ENCODE measurements at places on chromosomes 16 and 17.

DNA sequence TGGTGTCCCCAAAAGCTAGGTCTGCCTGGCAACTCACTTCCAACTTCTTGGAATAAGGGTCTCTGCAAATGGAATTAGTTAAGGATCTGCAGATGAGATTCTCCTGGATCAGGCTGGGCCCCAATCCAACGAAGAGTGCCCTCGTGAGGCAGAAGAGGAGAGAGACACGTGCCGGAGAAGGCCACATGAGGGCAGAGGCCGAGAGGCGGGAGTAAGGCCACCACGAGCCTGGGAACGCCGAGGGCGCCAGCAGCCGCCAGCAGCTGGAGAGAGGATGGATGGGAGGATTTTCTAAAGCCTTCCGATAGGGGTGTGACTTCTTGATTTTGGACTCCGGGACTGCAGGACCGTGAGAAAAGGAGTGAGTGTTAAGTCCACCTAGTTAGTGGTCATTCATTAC is 76.3 kb downstream of the JPH3 start:
- no peak for DNase-seq

GRCh38 chr17:68200689-68201417 is 47.0 kb upstream of the AMZ2 start:
- peak; percentile 80 for DNase-seq

DNA sequence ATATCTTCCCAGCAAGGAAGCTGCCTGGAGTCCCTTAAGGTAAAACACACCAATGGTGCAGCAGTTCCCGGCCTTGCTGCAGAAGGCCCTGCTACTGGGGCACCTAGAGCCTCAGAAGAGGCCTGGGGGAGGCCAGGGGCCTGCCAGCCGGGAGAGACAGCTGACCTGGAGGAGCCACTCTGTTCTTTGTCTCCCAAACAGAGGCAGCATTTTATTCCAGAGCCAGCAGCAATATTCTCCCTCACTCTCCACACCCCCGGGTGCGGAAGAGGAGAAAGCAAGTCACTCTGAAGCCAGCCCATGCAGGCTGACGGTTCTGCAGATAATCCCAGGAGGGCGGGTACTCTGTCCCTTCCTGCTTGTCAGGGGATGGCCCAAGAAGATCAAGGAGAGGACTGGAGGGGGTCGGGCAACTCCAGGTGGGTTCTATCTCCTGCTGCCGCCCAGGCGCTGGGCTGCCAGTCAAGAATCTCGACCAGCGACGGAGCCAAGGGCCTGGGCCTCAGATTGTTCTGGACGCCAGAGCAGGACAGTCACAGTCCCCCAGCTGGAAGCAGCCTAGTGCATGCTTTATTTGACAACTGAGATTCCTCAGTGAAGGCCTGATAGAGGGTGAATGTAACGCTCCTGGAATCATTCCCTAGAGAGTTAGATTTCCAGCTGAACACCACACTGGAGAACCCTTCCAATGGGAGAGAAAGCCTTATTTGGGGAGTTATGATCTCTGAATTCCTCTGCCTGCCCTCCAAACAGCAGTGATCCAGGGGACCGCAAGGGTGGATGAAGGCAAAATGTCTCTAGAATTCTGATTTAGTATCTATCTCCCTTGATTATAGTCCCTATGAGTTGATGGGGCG is 1.1 kb upstream of the KIFC3 start:
- DNase-seq: no peak

DNA sequence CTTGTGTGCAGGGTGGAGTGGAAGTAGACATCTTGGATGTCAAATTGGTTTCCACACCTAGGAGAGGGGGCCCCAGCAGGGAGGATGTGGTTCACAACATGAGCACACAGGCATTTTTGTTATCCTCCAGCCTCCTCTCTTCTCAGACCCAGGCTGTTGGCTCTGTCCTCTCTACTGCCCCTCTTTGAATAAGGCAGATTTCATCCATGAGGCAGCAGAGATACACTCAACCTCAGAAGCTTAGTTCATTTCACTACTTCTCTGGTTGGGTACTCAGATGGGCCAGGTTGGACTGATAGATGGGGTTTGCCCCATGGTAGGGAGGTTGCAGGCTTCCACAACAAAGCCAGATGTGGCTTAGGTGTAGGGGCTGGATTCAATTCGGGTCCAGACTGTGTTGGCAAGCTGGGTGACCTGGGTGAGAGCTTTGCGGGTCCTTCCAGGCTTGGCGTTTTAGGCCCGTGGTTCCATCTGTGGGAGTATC is 22.2 kb upstream of the NFATC3 start:
- peak; percentile 56 for DNase-seq

DNA sequence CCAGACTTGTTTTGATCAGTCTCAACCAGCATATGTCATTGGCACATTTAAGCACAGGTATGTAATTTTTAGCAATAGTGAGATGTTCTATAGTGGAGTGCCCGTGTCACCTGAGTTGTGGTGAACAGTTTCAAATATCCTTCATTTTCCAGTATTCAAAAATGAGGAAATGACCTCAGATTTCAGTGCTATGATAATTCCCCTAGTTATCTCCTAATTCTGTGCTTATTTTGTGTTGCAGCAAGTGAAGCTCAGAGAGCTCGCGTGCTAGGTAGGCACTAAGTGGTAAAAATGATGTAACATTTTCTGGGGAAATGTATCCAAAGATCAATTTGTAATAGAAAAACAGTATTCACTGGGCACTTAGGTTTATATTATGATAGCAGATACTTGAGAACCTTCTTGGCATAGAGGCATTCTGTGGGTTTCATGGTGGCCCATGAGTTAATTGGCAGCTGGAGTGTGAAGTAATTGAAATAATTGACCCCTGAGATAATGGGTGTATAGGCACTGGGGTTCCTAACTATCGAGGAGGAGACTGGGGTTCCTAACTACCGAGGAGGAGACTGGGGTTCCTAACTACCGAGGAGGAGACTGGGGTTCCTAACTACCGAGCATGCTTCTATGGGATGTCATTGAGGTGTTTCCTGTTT is 159.1 kb downstream of the PRKCA start:
- DNase-seq: no peak

- no peak for DNase-seq
Observed at GRCh38 chr17:77721846-77722160, 236.7 kb upstream of the TNRC6C start.

DNA sequence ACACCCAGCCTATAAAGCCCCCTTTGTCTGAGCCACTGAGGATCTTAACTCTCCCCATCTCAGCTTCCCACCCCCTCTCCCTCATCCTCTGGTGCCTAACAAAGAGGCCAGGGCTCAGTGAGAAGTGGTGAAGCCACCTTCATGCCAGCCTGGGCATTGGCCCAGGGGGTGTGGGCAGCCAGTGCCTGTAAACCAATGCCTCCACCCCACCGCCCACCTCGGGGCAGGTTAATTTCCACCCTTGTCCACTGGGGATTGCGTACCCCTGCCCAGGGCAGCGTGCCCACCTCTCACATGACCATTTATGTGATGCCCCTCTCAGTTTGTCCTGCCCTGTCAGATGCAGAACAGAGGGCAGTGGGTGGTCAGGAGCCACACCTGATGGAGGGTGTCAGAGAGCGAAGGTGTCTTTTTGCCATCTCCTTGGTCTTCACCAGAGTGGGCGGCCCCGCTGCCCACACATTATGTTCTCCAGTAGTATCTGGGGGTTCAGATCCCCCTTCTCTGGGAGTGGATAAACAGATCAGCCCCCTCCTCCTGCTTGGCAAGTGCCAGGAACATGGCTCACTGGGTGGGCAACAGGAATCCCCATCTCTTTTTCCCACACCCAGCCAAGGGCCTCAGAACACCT is 10.1 kb upstream of the ARHGAP23 start:
- DNase-seq: no peak

- DNase-seq: no peak
Observed at GRCh38 chr16:35931722-35932121, 2472.3 kb downstream of the TP53TG3F start.

DNA sequence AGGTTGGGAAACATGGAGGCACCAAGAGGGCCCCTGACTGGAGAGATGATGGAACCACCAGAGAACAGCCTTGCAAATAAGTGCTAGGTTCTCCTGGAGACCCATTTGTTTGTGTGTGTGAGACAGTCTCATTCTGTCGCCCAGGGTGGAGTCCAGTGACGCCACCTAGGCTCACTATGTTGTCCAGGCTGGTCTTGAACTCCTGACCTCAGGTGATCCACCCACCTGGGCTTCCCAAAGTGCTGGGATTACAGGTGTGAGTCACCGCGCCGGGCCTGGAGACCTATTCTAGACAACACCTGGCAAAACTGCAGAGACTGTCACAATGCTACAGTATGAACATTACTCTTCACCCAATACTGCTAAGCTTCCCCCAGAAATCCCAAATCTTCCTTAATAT is 1.5 kb downstream of the NPLOC4 start:
- DNase-seq: no peak

DNA sequence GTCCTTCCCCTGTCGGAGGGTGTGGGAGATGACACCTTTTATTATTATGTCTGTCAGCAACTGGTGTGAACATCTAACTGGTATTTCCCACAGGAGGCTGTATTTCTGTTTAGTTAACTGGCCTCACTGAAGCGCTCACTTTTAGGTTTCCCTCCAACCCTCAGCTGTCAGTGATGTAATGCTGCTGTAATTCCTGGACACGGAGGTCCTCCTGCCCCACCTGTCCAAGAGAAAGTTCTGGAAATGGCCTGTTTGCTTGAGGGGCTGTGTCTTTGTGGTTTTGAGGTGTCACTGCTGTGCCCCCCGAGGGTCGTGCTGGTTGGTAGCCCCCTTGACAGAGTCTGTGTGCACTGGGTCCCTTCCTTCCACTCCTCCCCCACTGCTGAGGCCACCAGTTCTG is 11.5 kb downstream of the KCNJ12 start:
- no peak for DNase-seq

DNA sequence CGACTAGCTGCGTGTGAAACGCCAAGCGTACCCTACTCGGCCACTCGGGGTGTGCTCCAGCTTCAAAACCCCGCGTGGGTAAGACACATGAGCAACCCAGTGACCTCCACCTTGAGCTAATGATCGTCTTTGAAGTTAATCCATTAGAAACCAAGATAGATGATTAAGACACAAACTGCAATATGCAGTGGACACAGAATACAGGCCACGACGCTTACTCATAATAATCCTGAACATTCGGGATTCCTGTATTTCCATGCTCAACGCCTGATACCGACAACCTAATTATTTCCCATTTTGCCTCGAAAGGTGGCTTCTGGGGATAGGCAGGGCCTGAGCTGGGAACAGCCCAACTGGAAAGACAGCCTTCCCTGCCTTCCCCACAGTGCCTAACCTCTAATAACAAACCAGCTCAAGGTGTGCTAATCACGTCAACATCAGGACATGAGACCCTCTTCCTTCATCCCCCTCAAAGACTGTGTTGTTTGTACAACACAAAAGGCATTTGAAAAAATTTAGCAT is 504 bp upstream of the COPRS start:
- no peak for DNase-seq

GRCh38 chr17:73669771-73670170 is 25.5 kb upstream of the SDK2 start:
- DNase-seq: no peak

DNA sequence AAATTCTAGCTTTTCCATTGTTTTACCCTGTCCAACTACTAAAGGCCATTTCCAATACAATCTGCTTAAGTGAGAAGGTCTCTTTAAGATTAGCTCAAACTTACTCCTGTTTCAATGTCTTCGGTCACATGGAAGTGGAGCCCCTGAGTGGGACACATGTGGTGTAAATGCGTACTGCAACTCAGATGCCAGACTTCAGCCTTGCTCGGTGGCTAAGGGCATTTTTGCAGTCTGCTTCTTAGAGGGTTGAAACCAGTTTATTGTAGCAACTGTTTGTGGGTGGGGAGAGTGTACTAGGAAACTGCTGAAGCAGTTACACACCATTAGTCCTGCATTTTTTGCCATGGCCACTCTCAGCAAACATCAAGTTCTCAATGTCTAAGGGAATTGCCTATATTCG is 140.6 kb downstream of the PARN start:
- no peak for DNase-seq

GRCh38 chr16:1764971-1765370 is 6.4 kb downstream of the NME3 start:
- no peak for DNase-seq

DNA sequence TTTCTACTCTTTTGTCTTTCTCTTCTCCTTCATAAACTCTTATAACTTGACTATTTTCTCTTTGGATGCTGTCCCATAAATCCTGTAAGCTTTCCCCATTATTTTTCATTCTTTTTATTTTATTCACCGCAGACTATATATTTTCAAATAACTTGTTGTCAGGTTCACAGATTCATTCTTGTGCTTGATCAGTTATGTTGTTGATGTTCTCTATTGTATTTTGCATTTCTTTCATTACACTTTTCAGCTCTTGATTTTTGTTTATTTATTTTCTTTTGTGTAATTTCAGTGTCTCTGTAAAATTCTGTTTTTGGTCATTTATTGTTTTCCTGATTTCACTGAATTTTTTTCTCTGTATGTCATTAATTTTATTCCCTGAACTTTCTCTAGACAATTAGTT is 49.2 kb downstream of the EFCAB13 start:
- DNase-seq: no peak

DNA sequence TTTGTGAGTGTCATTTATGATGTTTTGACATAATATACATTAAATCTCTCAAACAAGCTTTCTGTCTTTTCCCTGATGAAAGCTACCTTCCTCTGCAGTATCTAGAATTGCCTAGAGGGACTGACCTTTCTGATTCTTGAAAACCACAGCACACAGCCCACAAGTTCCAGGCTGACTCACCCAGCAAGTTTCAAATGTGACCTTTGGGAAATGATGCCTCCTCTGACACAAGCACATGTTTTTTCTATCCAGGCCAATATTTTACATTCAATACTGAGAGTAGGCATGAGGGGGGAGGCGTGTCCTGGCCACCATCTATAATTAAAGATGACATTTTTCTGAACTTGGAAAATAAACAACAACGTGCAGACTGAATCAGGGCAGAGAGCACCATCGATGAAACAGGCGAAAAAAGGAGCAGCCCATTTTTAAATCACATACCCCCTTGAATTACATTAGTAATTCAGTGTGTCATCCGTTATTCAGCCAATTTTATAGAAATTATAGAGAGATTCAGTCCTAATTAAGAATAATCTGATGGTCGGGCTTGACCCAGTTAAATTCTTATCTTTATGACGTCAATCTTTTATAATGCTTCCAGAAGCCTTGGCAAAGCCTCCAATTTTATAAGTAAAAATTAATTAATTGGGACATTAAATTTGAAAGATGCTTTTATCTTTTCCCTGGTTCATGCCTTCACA is 292.6 kb upstream of the CDH11 start:
- no peak for DNase-seq

- no peak for DNase-seq
Observed at GRCh38 chr16:35425270-35425669, 1965.9 kb downstream of the TP53TG3F start.

- DNase-seq: no peak
Observed at GRCh38 chr17:14306596-14306995, 5.7 kb downstream of the HS3ST3B1 start.

- no peak for DNase-seq
Observed at GRCh38 chr16:54431997-54432896, 145.7 kb upstream of the IRX3 start.

GRCh38 chr16:89442990-89443726 is 47.2 kb downstream of the ANKRD11 start:
- DNase-seq: no peak

DNA sequence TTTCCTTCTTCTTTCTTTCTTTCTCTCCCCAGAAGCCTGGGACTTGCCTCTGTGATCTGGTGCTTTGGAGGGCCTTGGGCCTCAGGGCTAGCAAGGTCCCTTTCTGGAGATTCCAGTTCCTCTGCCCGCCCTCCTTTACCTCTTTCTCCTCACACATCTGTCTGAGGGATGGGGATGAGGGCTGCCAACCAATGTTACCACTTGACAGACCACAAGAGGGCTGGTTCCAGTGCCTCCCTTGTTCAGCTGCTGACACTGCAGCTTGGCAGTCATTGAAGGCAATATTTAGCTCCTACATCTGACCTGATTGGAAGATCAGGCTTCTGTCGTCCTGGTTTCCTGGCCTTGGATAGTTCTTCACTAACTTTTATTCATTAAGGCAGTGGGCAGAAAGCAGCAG is 3.6 kb upstream of the ZNF652 start:
- DNase-seq: peak; percentile 36
